Stimulated activated CD4-positive, alpha-beta T cell treated with anti-CD3 and anti-CD28 coated beads, Interleukin-2, amount 100 ng/mL, for 24 hours (primary cell): ENCODE measurements at places on chromosomes 2 and 18.

GRCh38 chr2:46336283-46336959 lies 39.2 kb downstream of the EPAS1 start:
- no peak for DNase-seq

- no peak for DNase-seq
These were observed 175.7 kb downstream of the ETAA1 start for GRCh38 chr2:67572721-67573435.

DNA sequence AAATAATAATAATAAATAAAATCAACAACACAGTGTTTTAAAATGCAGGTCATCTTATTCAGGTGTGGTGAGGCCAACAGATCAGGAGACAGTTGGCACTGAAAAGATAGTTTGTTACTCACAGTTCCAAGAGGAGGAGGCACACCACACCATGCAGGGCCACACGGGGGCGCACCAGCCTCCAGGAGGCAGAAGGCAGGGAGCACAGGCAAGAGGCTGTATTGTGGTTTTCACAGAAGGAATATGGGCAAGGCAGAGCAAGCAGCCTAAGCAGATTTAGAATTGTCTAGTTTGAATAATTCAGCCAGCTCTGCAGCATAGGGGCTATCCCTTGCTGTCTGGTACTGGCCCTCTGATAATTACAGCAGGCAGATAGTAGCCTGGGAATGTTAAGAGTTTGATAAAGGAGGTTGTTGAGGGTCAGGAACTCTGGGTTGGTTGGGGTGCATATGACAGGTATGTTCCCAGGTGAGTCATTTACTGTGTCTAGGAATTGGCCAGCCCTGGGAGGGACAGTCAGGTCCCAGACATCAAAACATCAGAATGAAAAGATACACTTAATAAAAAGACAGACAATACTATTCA lies 31.3 kb downstream of the KIAA2012 start:
- DNase-seq, result peak; percentile 37

- DNase-seq, result no peak
These were observed 184.7 kb downstream of the NEDD4L start for GRCh38 chr18:58228762-58229161.

GRCh38 chr2:70002241-70002899 lies 40.9 kb upstream of the ASPRV1 start:
- no peak for DNase-seq

DNA sequence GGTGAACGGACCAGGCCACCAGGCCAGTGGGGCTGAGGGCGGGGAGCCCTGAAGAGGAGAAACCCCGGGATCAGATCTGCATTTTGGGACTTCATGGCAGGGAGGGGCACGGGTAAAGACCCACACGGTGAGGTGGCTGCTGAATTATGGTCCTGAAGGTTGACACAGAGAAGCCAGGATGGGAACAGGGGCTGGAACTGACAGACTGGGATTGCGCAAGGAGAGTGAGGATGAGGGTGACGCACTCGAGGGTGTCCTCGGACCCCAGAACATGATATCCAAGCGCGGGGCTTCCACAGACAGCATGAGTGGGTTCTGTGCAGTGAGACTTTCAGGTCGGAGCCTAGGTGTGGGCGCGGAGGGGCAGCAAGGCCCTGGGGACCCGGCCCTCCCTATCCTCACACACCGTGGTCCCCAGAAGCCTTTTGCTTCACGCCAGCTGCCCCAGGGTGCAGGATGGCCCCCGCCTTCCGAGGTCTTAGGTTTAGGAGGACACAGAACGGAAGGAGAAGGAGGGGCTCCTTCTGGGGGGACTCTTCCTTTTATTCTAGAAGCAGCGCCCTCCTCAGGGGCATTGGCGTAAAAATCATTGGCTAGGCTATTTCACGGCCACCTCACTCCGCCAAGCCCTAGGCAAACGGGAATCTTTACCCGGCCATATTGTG lies 416.8 kb upstream of the HS6ST1 start:
- DNase-seq, result no peak

GRCh38 chr18:23998820-23999219 lies 15.7 kb upstream of the TTC39C start:
- no peak for DNase-seq

DNA sequence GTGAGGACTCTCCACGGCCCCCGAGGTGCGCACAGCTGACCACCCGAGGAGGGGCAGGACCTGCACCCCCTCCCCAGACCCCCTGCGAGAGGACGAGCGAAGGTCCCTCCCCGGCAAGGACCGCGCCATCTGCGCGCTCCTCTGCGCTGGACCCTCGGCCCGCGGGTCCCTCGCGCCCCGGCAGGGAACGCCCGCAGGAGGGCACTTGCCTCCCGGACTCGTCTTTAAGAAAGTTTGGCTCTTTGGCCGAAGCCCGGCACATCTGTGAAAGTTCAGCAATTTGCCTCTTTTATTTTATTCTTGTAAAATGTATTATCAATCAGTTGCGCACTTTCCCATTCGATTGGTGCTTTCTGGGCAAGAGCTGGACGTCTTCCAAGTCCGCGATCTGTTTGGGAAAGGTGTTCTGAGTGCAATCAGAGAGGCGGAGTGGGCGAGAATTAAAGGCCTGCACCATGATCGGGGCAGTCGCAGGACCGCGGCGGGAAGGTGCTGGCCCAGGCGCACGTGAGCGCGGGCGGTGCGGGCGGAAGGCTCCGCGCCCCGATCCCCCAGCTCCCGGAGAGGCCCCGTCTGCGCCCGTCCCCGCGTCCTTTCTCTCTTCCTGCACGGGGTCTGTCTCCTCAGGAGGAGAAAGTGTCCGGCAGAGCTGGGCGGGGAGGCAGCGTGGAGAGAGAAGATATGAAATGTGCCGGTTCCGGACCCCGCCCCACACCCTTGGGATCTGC lies 1.6 kb upstream of the ALKAL2 start:
- no peak for DNase-seq

DNA sequence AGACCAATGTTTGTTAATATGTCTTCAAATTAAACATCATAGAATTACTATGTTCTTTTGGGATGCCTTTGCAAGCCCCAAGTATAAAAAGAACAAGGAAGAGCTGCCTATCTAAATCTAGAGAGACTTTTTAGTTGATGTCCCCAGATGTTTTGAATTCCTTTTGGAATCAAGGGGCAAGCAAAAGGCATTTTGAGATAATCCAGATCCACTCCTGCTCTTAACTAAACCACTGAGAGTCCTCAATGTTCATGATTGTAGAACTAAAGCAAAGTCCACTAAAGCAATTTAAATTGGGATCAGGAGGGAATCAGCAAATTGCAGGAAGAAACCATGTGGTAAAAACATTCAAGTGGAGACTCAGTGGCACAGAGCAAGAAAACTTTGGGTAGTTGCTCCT lies 558.5 kb upstream of the VRK2 start:
- no peak for DNase-seq

DNA sequence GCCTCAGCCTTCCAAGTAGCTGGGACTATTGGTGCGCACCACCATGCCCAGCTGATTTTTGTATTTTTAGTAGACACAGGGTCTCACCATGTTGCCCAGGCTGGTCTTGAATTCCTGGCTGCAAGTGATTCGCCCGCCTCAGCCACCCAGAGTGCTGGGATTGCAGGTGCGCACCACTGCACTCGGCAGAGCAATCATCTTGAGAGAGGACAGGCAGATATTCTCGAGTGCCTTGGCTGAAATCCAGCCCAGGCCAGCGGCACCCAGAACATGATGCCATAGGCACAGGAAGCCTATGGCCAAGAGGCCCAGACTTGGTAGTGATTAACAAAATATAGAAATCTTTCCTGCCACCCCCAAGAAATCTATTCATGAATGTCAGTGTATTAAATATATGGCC lies 58.0 kb upstream of the PEX13 start:
- DNase-seq, result no peak

DNA sequence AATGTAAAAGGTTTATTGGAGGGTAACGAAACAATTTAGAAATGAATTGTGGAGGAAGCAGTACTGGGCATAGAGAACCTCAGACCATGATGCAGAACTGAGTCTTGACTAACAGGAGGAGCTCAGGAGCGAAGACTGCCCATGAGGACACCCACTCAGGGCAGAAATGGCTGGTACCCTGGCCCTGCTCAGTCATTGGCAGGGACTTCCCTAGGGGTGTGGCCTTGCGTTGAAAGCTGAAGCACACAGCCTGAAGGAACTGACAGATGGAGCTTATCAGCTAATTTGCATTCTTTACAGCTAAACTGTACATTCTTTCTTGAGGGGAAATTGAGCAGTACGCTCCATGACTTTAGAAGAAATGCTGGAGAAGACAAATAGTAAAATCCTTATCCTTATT lies 57.1 kb downstream of the PDK1 start:
- DNase-seq, result no peak

DNA sequence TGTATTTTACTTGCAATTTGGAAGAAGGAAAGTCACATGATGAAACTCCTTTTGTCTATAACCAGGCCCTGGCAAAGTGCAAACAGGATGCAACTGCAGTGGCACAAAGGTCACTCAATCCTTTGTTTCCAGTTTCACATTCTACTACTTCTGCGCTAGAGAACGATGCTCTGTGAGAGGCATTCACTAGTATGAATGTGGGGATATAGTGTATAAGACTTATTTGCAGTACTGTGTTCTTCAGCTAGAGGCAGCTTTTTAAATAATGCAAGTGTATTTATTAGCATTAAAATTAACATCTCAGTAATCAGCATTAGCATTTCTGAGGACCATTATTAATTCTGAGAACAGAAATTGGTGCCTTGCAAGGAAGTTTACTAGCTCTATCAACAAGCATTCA lies 68.9 kb downstream of the PRPF40A start:
- DNase-seq, result no peak

- no peak for DNase-seq
These were observed 86.9 kb downstream of the VSNL1 start for GRCh38 chr2:17627434-17627833.

- DNase-seq, result no peak
These were observed 12.5 kb downstream of the RASGRP3 start for GRCh38 chr2:33488715-33489540.
